ENCODE measurements at places on chromosomes 12 and 14.
A peak's percentile ranks its signal among the peaks of the same experiment; 100 is the strongest.

GRCh38 chr14:56754921-56755320, 55.4 kb downstream of the OTX2 start:
- no peak for DNase-seq

GRCh38 chr12:77337362-77337761, 272.0 kb upstream of the E2F7 start:
- no peak for DNase-seq

- DNase-seq = no peak
These were observed 230.5 kb downstream of the ATP23 start for GRCh38 chr12:58171914-58172313.

DNA sequence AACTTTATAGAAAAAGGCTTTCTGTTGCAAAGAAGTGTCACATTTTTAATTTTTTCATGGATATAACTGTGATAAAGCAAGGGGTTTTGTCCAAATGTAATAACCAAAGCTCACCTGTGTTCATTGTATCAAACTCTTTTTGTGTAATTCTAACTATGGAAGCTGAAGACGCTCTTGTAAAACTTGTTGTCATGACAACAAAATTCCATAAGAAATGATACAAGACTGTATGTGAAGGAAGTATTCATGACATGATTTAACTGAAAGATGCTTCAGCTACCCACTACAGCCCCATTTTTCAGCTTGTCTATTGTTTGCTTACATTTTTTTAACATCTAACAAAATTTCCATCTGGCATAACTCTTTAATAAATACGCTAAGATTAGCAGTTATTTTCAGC, 360.9 kb downstream of the KCNH5 start:
- DNase-seq = no peak

DNA sequence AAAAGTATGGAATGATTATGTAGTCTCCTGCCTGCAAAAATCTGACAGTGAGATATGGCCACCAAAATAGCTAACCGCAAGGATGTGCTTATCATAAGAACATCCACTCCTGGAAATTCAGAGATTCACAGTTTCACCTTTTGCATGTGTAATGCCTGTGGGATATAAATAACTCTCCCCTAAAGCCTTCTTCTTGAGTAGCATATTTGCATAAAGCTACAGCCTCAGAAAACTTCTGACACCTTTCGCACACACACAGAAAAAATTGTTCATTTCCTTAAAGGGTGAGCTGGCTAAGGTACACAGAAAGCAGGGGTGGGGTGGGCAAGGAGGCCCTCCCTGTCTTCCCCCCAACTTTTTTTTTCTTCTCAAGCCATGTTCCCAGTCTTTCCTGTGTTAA, 3.1 kb upstream of the IGF1 start:
- no peak for DNase-seq

DNA sequence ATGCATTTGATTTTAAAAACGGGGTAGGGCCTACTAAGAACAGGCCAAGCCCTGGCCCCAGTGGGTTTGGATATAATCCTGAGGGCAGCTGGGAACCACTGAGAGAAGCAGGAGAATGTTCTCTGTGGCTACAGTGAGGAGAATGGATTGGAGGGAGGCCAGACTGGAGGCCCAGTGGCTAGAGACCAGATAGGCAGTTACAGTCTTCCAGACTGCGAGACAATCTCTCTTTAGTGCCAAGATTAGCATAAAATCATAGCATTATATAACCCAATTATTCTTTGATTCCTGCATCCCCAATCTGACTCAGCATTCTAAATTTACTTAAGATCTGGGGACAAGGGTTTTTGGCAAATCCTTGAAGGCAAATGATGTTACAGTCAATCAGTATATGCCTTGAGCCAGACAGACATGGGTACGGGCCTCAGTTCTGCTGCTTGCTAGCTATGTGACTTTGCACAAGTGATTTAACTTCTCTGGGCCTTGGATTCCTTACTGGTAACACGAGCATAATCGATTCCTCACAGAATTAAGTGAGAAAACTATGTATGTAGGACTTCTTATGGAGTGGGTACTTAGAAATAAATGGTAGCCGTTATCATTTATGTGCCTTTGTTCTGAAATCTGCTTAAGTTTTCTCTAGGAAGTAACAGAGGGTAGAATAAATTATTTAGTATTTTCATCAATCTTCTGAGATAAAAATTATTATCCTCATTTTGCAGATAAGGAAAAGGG, 18.3 kb downstream of the NINJ2 start:
- no peak for DNase-seq

DNA sequence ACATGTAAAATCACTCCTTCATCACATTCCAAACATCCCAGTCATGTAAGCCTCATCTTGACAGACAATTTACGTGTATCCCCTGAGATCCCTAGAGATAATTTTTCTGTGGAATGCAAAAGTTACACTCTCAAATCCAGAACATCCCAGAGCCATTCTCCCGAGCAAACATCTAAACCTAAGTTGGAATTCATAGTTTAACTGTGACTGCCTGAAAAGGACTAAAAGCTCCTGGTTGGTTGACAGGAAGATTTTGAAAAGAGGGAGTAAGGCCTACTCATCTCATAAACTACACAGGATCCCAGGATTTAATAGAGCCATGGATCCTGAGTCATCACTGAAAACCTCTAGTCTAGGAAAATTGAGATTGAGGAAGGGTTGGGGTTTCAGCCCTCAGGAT, 123.6 kb downstream of the SCN8A start:
- no peak for DNase-seq

DNA sequence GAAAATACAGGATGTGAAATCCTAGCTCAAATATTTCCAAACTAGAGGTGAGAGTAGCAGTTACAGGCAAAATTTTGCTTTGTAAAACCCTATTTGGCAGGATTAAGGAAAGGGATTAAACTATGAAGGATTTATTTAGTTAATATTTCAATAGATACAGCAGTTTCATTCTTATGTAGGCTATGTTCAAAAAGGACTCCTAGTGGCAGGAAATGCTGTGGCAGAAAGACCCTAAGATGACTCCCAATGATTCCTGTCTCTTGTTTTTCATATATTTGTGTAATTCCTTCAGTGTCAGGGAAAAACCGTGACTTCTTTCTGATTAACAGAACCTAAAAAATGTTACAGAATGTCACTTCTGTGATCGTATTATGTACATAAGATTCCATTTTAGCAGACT, 299.5 kb upstream of the RPL10L start:
- no peak for DNase-seq

DNA sequence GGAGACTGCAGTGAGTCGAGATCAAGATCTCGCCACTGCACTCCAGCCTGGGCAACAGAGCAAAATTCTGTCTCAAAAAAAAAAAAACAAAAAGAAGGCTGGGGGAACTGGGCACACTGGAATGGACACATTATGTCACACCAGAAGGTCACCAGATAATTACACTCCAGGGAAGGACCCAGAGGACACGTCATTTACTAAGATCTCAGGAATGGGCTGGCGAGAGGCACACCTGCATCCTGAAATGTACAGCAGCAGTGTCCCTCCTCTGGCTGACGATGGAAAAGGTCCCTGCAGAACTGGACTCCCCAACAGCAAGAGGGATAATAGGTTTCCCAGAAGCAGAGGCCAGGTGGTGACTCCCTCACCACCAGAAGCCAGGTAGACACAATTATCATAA, 243.5 kb downstream of the BCL11B start:
- no peak for DNase-seq

GRCh38 chr14:96261772-96262655, 6.0 kb downstream of the BDKRB1 start:
- no peak for DNase-seq

GRCh38 chr12:113222730-113223531, 1.7 kb downstream of the TPCN1 start:
- no peak for DNase-seq

DNA sequence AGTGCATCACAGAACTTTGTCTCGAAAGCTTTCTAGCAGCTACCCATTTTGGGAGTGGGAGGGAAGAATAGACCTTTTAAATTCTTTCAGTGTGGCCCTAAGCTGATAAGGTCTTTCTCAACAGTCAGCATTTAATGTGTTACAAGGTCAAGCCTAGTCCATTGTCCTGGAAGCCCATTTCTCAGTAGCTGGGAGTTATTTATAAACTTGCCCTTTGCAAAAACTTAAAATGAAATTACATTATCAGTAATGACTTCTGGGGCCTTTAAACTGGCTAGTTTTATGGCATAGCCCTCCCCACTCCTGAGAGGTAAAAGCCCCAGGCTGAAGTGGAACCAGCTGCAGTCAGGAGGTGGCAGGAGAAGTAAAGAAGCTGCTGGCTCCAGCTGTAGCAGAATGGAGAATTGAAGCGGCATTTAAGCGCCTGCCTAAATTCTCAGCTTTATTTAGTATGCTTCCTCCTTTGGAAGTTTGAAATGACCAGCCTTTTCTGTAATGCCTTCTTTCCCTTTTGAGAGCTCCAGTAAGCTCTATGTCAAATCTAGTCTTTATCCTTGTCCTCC, 12.4 kb downstream of the COPZ1 start:
- DNase-seq = no peak

DNA sequence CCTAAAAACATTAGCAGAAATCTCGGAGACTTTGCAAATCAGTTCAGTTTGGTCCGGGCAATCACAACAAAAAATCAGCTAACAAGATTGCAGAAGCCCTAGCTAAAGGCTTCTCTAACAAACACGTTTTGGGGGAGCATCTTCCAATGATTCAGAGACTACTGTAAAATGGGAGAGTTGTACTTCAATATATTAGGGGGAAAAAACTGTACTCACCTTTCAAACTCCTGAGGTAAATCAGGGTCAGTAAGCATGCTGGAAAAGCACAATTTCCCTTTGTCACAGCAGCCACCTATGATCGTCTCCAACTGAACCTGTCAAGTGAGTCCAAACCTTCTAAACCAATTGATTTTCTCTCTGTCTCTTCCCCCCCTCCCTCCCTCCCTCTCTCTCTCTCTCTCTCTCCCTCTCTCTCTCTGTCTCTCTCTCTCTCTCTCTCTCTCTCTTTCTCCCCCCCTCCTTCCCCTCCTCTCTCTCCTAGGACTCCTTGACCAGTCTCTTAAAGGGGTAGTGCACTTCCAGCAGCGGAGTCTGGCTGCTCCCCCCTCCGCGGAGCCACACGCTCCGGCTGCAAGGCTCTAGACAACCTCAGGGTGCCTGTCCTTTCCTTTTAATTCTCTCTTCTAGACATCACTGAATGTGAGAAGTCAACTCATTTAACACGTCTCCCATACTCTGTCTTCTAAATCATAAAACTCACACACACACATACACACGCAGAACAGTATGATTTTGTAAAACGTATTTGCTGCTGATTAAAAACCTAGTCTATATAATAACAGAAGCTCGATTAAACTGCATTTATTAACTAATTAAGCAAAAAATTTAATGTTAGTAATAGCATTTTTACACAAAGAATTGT, at the start of gene SOX5:
TSS of gene SOX5 (minus strand) at position 323 of the 862 bp plus-strand sequence. CDS start at position 254, 69 bp downstream.
- DNase-seq = peak; percentile 73

GRCh38 chr14:100834794-100835547, 9.1 kb downstream of the MEG3 start:
- DNase-seq = no peak

DNA sequence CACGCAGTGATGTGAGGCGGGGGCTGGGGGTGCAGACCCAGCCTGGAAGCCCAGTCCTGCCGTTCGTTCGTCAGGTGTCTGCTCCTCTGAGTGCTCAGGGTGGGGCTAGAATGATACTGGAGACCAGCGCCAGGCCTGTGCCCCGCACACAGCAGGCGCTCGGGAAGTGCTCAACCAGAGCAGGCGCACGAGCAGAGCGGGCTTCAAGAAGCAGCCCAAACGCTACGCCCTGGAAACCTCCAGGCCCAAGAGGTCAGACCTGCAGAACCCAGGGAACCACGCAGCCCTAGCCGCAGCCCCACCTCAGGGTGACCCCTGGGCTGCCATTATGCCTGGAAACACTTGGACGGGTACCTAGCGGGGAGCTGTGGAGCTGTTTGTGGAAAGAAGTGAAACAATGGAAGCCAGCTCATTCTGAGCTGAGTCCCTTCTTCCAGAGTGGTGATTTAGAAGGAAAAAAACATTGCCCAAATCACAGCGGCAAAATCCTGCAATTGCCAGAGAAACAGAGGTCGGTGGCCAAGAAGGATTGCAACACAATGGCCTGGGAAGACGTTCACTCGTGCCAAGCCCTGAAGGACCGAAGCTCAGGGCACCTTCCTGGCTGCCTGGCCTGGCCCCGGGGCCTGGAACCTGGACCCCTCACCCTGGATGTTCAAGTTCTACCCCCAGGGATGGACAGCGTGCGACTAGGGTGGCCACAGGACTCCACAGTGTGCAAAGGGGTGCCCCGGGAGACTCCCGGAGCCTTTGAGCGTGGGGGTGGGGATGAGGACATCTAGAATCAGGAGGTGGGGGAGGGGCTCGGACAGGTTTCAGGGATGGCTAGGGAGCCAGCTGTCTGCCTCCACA, 40.4 kb upstream of the DIO3 start:
- no peak for DNase-seq
